ENCODE measurements at places on chromosomes 6 and 20.

DNA sequence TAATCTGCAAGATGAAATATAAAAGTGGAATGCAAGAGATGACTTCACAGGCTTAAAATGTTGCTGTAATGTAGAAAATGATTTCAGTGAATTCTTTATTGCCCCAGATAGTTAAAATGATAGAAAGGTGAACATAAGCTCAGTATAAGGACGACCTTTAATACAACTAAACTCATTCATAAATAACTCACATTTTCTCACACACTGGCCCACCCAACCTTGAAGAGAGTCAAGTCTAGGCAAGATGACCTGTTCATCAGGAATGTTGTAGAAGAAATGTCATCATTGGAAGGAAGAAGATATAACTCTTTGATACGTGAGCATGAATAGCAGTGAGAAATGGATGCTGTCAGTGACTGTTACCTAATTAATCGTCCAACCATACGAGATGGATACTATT is 111.1 kb upstream of the SASH1 start:
- peak; percentile 82 for DNase-seq

DNA sequence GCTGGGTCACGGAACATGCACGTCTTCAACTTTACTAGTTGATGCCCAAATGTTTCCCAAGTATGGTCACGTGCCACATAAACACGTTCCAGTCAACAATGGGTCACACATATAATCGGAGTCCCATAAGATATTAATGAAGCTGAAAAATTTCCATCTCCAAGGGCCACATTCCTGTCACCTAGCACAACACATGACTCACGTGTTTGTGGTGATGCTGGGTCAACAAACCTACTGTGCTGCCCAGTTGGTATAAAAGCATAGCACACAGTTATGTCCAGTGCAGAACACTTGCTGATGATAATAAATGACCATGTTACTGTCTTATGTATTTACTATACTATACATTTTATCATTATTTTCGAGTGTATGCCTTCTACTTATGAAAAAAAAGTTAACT is 68.0 kb upstream of the INSM1 start:
- DNase-seq, result no peak

DNA sequence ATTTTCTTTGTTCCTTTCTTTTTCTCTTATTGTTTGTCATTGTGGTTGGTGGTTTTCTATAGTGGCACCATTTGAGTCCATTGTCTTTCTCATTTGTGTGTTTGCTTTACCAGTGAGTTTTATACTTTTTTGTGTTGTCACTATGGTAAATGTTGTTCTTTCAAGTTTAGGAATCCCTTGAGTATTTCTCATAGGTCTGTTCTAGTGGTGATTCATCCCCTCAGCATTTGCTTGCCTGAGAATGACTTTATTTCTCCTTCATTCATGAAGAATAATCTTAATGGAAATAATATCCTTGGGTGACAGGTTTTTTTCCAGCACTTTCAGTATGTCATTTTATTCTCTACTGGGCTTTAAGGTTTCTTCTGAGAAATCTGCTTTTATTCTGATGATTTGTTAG is 209.2 kb upstream of the ASCC3 start:
- no peak for DNase-seq

- no peak for DNase-seq
Measured at GRCh38 chr6:121748850-121749249, 313.4 kb downstream of the GJA1 start.

DNA sequence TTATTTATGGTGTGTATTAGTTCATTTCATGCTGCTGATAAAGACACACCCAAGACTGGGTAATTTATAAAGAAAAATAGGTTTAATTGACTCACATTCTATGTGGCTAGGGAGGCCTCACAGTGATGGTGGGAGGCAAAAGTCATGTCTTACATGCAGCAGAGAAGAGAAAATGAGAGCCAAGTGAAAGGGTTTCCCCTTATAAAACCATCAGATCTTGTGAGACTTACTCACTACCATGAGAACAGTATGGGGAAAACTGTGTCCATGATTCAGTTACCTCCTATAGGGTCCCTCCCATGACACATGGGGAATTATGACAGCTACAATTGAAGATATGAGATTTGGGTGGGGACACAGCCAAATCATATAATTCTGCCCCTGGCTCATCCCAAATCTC is 150.0 kb upstream of the AHI1 start:
- no peak for DNase-seq

- no peak for DNase-seq
Measured at GRCh38 chr6:144612811-144613210, 327.7 kb downstream of the UTRN start.

DNA sequence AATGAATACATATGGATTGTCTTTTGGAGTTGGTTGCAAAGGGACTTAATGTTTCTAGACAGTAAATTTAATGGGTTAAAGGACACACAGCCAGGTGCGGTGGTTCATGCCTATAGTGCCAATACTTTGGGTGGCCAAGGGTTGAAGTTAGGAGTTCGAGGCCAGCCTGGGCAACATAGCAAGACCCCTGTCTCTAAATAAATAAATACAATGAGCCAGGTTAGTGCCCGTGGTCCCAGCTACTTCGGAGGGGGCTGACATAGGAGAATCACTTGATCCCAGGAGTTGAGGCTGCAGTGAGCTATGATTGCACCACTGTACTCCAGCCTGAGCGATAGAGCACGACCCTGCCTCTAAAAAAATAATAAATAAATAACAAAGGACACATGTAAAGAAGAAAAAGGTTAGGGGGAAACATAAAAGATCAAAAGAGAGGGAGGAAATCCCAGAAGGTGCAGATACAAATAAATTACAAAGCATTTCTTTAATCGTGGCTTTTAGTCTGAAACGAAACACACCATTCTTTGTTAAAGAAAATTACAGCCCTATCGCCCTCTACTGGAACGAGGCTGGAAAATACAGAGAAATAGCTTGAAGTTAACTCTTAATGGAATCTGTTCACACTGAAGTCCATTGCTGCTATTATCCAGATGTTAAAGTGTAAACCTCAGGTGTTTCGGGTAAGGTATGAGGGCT is 42.6 kb upstream of the SCML4 start:
- DNase-seq, result peak; percentile 34

GRCh38 chr20:57694481-57694880 is 15.3 kb downstream of the PMEPA1 start:
- DNase-seq, result no peak

DNA sequence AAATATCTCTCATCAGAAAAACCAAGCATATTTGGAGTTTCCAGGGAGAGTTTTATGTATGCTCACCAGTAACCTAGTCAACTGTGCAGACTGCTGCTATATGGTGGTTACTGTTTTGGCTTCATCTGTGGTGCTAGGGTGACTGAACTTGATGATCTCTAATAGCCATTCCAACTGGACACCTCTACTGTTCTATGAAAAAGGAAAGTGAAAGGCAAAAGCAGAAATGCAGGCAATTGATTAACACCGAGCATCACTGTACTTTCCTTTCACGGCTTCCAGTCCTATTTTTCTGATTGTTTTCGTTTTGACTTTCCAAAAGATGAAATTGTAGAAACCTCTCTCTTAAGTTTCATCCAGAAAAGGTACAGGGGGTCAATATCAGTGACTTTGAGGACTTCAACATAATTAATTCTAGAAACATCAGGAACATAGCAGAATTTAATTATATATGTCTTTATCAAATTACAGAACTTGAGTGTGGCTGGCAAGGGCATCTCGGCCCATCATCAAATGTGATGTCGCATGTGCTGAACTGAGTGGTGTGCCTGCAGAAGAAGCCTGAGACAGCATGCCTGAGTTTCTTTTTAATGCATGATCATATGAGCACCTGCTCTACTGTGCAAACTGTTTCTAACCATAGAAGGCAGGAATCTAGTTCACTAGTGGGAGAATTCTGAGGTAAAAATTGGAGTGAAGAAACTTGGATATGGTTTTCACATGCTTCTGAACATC is 464.3 kb upstream of the FLRT3 start:
- DNase-seq, result no peak

- DNase-seq, result peak; percentile 24
Measured at GRCh38 chr6:97195117-97195516, 87.9 kb downstream of the MMS22L start.

- DNase-seq, result no peak
Measured at GRCh38 chr6:39328066-39328465, 5.6 kb upstream of the KCNK16 start.

GRCh38 chr6:26124781-26125685 is 37.8 kb downstream of the HFE start:
- DNase-seq, result no peak

Measured in IMR-90 (cell line).